T-helper 1 cell (primary cell): ENCODE measurements at places on chromosomes 3 and 15.

DNA sequence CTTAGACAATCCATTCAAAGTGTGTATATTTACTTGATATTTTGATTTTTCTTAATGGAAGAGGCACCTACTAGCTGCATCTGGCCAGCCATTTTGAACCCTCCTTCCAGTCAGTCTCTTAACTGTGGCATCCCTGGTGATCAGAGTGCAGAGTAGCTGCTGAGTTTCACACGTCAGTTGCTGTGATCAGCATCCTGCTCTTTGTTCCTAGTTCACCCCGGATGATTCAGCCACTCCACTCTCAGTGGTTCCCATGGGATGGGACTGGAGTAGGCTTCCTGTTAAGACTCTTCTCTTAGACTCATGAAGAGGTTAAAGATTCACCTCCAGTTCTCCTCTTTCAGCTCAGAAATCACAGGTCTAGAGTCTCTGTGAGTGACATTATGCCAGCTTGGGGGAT, 75.8 kb downstream of the STXBP5L start:
- DNase-seq: no peak

DNA sequence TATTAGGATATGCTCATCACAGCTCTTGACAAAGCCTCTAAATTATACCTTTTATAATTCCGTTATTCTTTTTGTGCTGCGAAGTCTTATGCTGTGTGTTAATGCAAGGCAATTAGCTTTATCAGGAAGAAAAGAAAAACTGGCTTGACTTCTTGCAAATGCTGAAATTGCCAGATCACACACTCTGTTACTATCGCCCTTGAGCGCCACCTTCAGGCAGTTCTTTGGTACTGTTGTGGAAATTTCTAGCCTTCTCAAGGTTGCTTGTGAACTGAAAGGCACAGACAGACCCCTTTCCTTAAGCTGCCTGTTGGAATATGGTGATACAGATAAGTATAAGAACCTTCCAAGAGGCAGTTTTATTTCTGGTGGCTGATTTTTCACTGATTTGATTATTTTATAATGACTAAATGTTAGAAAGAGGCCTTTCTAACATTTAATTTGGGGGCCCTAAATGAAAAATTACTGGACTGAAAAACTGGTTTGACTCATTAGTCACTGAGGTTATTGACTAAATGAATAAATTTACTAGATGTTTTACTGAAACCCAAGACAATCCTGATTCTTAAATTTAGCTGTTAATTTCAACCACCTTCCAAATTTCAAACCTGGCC, 126.2 kb upstream of the RASGRP1 start:
- peak; percentile 70 for DNase-seq

GRCh38 chr3:141308588-141309218, 59.6 kb upstream of the ZBTB38 start:
- DNase-seq: no peak

DNA sequence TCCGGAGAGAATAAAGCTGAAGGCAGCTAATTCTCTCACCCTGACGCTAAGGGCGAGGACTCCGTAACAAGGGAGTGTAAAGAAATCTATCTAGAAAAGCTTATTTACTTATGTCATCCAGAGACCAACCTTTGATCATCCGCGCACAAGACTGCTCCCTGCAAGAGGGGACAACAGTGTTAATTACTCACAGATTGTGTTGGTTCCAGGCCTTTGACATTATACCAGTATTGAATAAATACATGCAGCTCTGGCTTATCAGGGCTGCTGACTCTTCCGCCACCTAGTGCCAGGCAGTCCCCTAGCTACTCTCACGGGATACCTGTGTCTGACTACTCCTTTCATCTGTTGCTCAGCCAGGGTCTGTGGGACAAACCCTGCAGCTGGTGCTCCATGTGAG, 211.7 kb downstream of the DTWD1 start:
- no peak for DNase-seq

GRCh38 chr15:40974879-40975278, 21.6 kb downstream of the CHAC1 start:
- no peak for DNase-seq

GRCh38 chr3:149964291-149964690, 6.4 kb downstream of the PFN2 start:
- no peak for DNase-seq

DNA sequence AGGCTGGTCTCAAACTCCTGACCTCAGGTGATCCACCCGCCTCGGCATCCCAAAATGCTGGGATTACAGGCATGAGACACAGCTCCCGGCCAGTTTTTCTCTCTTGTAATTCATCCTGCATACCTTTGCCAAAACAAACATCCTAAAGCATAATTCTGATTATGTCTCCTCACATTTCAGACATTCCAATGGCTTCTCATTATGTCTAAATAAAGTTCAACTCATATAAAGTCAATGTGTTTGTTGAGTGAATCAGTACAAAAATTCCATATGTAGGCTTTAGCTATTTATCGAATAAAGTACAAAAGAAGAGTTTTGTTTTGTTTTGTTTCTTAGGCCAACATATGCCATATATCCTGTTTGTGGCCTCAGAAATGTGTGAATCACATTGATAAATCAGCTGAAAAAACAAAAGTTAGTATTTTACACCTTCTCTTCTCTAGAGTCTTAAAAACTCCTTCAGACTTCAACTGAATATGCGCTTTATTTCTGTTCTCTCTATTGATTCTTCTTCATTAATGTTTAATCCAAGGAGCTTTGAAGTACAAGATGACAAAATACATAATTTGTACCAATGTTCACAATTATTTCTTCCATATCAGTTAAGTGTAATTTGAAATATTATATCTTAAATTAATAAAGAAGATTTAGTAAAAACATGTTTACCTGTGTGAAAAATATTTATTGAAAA, 165.8 kb downstream of the MECOM start:
- no peak for DNase-seq

GRCh38 chr15:42060797-42061196, 33.6 kb downstream of the PLA2G4D start:
- DNase-seq: no peak

DNA sequence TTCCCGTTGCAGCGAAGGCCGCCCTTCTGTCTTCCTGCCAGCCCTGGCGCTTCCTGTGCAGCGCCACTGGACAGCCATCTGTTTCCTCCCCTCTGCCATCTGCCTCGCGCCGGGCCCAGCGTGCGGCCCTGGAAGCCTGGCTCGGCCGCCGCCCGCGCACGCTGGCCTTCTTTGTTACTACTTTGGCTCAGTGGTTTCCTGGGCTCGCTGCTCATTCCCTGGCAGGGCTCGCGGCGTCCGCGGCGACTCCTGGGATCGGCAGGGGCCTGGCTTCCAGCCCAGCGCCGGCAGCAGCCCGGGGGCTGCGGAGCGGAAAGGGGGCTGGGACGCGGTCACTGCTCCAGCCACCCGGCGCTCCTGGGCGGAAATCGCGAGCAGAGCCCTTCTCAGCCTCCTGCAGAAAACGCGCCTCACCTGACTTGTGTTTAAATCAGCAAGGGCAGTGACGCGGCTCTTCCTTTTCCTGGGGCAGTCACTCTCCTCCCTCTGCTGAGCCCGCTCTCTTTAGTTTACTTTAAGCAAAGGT, 10.0 kb downstream of the CMTM7 start:
- DNase-seq: peak; percentile 55

DNA sequence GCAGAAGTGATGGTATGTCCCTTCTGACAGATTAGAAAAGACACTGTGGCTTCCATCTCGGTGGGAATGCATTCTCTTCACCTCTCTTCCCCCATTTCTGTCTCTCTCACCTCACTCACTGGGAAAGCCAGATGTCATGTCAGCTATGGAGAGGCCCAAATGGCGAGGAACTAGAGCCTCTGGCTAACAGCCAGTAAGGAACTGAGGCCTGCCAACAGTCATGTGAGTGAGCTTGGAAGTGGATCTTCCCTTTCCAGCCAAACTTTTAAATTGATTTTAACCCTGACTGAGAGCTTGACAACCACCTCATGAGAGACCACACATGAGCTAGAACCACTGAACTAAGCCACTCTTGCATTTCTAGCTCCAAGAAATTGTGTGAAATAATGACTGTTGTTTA, 35.2 kb upstream of the CDAN1 start:
- no peak for DNase-seq

DNA sequence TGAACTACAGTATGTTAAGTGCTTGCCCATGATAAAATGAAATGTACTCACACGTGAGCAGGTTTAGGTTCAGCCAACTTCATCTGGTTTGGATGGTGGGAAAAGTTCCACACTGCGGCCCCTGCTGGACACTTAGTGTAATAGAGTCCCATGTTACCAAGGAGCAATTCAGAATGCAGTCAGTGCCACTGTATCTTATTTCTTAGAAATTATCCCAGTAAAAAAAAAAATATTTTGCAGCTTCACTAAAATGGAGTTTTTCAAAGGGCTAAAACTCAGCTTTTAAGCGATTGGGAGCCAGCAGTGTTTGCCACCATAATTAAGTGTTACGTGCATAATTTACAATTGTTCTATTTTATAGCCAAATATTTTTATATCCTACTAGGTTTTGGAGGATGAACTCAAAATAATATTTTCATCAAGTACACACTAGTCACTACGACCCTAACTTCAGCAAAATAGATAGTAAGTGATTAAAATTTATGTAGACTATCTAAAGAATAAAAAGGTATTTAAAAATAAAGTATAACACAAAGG, 371.7 kb upstream of the GBE1 start:
- peak; percentile 5 for DNase-seq

DNA sequence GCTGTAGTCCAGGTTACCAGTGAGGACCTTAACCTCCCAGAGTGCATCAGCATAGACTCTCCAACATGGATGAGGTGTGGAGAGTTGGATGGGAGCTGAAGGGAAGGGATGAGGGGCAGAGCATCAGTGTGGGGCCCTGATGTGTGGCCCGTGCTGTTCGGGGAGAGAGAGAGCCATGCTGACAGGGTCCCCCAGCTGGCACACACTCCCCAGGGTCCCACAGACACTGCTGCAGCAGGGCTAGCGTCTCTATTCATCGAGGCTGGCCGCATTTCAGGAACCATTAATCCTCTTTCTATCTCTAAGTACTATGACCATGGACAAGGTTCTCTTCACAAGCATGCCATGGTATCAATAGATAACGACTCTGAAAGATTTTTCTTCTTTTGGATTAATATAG, 85.9 kb upstream of the PLXNA1 start:
- DNase-seq: no peak

DNA sequence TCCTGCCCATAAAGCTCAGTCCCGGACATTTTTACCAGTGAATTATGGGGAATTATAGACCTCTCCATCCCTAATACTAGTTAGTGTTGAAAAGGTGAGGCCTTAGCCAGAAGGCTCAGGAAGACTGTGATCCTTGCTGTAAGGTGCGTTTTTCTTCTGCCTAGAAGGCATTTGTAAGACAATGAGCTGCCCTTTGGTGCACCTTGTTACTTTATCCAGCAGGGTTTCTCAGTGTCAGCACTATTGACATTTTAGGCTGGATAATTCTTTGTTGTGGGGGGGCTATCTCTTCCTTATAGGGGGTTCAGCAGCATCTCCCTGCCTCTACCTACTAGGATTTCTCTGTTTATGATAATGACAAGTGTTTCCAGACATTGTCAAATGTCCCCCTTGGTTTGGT, 108.1 kb upstream of the ABHD17C start:
- no peak for DNase-seq

DNA sequence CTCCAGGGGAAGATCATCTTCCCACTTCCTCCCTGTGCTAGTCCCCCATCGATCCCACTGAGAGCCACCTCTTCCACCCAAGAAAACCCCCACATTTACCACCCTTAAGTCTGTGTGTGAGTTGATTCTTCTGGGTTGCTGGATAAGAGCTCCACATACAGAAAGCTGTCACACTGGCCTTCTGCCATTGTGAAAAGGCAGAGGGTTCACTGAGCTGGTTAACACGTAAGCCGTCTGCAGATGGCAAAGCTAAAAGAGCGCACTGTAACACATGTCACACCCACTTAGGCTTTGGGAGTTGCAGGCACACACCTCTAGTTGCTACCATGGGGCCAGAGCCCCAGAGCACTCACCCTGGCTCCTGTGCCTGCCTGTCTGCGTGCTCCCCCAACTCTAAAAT, 309.8 kb upstream of the LRRC3B start:
- no peak for DNase-seq

- no peak for DNase-seq
Observed at GRCh38 chr15:76501726-76502125, 165.2 kb downstream of the ISL2 start.

- DNase-seq: no peak
Observed at GRCh38 chr3:58042947-58043707, 34.9 kb downstream of the FLNB start.

DNA sequence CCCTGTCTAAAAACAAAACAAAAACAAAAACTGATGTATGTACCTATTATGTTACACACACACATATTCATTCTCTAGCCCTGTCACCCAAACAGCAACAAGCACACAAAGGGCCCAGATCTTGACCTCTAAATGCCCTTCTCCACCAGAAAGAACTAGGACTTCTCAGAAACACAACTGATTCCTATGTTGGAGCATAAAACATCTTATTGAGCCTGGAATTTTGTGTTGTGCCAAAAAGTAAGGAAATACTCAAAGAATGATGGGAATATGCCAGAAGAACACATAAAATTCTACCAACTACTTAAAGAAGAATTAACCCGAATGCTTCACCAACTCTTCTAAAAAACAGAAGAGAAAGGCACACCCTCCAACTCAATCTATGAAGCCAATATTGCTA, 66.7 kb upstream of the OCA2 start:
- DNase-seq: no peak

DNA sequence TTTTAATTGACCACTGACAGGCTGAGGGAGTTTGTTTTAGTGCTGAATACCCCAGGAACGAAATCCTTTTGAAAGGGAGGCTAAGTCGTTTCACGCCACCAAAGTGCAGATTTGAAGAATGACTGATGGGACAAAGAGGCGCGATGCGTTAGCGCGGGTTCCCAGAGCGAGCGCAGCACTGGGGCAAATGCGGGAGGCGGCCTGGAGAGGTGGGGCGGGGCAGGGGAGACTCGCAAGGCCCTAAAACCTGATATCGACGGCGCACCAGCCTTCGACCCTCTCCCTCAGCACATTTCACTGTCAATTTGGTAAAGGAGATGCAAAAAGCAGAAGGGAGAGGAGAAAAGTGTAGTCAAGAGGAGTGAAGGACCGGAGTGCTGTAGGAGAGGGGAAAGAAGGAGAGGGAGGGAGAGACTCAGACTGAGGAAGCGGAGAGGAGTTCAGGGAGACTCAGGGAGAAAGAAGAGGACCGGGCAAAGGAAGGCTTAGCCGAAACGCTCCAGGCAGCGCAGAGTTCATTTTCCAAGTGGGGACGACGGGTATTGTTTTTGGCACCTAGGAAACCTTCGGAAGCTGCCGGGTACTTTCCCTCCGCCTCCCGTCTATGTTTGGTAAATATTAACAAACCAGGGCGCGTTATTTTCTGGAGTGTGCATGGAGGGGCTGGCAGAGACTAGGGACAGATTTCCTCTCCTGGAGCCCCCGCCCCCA, 3.8 kb upstream of the FOXB1 start:
- DNase-seq: no peak
